Sigmoid colon (tissue), 7 donors: ENCODE measurements at places on chromosomes 6 and 20. TPM values are rescaled to one million over a fixed set of nuclear protein-coding genes. Genes with fewer than 3 reads are reported as not detected.

The BNIP5 gene
- not detected for total RNA-seq

DNA sequence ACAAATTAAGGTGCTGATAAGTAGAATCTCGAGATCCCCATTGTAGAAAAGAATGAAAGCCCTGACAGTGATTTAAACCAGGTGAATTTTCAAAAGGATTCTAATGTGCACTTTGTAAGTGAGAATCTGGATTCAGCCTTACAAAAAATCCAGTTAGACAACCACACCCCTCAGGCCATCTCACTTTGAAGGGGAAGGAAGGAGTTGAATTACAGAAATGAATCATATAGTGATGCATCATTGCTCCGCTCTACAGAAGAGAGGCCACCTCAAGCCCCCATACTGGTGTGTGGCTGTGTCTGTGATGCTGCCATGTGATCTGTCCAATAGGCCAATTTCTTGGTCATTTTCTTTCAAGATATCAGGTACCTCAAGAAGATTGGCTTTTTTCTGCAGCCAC is 85.5 kb upstream of the NT5E start:
- DNase-seq: no peak

DNA sequence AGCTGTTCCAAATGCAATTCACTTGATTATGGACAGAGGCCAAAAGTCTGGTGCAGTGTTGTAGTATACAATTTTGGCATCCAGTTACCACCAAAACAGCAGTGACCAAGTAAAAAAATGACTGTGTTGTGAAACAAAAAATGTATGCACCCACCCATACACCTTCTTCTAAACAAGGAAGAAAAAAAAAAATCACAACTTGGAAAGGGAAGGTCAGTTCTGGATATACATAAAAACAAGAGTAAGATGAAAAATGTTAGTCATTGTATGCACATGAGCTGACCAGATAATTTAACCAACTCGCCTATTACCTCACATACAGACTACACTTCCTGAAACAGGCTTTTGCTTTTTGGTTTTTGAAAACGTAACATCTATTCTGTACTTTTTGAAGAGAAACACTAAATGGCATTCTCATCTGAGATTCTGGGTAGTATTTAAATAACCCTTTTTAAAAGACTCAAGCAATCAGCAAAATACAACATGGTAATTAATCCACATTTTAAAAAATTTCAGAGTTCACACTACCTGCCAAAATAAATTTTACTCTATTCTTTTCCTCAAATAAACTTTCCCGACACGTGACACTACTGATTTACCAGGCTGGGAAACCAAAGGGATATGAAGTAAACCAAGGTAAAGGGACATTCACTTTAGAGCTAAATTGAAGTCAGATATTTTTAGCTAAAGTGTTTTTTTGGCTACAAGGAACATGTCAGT is 141.6 kb upstream of the SHLD1 start:
- DNase-seq: no peak

GRCh38 chr20:48990467-48990866 is 55.6 kb upstream of the CSE1L start:
- DNase-seq: no peak
